ENCODE measurements at places on chromosomes 5 and 9.

GRCh38 chr9:90921104-90921503 is 119.5 kb downstream of the SYK start:
- DNase-seq: no peak

DNA sequence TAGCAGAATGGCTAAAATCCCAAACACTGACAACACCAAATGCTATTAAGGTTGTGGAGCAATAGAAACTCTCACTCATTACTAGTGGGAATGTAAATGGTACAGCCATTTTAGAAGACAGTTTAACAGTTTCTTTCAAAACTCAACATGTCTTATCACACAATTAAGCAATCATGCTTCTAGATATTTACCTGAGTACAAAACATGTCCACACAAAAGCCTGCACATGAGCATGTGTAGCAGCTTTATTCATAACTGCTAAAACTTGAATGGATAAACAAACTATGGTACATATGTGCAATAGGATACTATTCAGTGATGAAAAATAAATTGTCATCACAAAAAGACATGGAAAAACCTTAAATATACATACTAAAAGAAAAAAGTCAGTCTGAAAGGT is 31.5 kb downstream of the SLC25A46 start:
- no peak for DNase-seq

GRCh38 chr9:4691795-4692194 is 12.4 kb downstream of the CDC37L1 start:
- no peak for DNase-seq

- no peak for DNase-seq
Observed at GRCh38 chr5:158943569-158943968, 156.1 kb downstream of the EBF1 start.

- no peak for DNase-seq
Observed at GRCh38 chr5:115388240-115388639, 91.8 kb upstream of the CCDC112 start.

- DNase-seq: no peak
Observed at GRCh38 chr9:16964228-16964627, 93.8 kb upstream of the BNC2 start.

DNA sequence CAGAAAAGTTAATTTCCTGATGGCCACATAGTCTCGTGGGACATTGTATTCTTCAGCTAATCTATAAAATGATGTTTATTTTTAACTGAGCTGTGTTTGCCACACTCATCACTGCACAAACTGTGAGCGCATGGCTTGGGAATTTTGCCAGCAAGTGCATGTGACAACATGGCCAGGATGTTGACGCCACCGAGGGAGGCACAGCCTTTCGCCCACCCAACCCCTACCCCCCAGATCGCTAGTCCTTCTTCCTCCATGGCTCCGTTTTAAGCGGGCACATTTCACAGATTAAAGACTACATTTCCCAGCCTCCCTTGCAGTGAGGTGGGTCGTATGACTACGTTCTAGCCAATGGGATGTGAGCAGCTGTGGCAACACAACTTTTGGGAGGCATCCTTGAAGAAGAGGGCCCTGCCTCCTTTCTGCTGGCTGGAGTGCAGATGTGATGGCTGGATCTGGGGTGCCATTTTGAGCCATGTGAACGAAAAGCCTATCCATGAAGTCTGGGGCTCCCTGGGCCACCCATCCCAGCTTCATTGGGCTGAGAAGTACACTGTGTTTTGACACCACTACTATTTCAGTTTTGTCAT is 7.9 kb downstream of the NRARP start:
- DNase-seq: peak; percentile 29

DNA sequence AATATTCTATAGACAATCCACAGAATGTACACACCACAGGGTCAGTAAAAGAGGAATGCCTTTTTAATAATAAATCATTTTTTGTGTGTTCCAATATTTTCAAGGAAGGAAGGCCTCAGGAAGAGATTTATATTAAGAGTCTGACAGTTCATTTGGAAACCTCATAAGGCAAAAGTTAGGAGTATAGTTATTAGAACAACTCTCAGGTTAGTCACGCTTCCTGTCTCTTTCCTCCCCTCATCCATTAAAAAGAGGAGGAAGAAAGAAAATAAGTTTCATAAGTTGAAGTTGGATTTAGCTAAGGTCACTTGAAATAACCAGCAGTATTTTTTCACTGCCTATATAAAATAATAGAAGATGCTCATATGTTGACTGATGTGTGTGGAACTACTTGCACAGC is 863.2 kb downstream of the PTPRD start:
- DNase-seq: no peak

DNA sequence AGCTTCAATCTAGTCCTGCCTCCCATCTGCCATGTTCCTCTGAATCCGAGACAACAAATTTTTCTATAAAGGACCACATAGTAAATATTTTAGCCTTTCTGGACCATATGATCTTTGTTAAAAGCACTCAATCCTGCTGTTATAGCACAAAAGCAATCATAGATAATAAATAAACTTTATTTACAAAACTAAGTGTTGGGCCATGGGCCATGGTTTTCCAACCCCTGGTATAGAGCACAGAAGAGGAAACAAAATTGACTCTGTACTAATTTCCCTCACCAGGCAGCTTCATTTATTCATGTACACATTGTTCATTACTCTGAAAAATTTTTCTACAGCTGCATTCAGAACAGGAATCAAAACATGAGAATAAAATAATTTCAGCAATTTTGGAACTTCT is 288.9 kb downstream of the AGTPBP1 start:
- DNase-seq: no peak

DNA sequence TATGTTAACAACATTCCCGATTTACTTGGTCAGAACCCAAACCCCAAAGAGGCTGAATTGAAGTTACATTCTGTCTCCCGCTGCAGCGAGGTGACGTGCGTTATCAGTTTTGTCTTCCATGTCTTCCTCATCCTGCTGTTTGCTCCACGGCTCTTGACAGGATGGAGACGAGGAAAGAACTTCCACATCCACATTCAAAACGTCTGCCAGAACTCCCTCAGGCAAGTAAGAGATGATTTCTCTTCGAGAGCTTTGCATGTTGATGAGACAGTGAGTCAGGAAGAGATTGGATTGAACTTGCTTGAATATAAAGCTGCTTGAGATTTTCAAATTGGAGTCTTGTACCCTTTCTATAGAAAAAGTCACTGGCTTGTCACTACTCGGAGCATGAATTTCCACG is 242.6 kb downstream of the AUH start:
- no peak for DNase-seq

DNA sequence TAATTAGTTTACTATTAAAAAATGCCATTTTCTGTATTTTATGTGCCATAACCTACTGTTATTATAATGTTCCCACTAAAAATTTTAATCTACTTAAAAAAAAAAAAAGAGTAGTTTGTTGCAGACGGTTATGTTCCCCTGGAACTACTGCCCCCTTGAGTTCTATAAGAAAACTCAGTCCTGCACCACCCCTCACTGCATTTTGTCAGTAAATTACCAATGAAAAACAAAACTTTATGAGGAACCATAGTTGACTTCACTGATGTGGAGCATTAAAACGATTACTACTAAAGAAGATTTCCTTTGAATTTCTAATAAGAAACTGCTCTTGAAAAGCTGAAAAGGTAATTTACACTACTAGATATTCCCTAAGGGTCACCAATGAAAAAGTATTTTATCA is 288.7 kb downstream of the FBXL17 start:
- DNase-seq: no peak

DNA sequence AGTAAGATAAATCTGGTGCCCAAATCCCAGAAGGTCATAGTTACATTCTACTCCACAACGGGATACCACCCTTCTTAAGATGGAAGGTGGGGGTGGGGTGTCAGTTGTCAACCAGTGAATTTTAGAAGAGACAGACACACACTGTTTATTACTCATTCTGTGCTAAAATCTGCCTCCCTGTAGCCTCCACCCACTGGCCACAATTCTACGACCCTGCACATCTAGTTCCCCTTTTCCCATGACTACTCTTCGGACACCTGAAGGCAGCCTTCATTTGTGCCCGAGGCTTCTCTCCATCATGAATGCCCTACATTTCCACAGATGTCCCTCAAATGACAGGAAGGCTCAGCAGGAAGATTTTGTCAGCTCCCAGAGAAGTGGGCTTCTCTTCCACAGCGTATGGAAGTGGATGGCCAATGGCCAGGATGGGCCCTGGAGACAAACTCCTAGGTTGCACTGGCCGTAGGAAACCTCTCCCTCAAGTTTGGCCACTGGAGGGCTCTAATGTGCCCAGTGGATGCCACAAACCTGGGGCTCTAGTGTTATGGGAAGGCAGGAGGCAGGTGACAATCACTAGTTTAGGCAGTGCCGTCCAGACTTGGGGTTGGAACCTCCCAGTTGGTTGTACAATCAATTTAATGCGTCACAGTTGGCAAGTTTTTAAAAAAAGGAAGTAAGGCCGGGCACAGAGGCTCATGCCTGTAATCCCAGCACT is 46.6 kb downstream of the PTPN3 start:
- no peak for DNase-seq

DNA sequence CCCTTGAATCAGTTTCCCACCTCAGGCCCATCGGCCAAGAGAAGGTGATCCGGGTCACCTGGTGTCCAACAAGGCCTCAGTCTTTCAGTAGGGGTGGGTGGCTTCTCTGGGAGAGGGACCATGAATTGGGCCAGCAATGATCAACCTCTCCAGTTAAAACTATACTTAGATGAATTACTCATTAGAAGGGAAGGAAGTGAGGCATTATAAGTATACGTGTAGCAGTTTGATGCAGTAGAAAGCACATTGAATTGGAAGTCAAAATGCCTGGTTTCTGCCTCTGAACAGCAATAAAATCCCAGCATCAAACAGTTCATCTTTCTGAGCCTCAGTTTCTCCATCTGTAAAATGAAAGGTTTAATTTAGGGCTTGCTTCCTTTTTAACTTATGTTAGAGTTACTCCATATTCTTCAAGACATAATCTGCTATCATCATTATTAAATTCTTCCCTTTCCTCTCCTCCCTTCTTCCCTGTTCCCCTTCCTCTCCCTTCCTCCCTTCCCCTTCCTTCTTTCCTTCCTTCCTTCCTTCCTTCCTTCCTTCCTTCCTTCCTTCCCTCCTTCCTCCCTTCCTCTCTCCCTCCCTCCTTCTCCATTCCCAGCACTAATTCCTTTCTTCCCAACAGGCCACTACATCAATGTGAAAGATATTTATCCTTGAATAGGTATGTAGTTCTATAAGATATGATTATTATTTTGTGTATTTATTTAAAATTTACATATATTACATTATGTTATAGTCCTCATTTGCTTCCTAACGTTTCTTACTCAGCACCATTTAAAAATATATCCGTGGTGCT is 18.6 kb upstream of the TMEM174 start:
- DNase-seq: no peak

DNA sequence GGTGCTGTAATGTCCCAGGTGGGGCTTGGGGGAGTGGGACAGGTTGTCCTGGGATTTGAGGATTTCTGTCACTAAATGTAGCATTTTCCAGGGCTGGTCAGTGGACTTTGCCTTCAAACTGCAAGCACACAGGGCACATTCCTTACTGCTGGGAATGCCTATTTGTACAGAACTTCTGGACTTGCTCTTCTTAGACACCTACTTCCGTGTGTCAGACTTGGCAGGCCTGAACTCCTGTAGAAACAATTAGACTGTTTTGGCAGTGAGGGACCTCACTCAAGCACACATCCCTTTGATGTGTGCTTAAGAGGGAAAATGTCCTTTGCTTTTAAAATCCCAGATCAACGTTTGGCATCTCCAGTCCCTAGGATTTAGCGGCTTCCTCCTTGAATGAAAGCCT is 192.2 kb downstream of the PAPPA start:
- no peak for DNase-seq

GRCh38 chr5:177484902-177485549 is 11.6 kb upstream of the DBN1 start:
- no peak for DNase-seq

DNA sequence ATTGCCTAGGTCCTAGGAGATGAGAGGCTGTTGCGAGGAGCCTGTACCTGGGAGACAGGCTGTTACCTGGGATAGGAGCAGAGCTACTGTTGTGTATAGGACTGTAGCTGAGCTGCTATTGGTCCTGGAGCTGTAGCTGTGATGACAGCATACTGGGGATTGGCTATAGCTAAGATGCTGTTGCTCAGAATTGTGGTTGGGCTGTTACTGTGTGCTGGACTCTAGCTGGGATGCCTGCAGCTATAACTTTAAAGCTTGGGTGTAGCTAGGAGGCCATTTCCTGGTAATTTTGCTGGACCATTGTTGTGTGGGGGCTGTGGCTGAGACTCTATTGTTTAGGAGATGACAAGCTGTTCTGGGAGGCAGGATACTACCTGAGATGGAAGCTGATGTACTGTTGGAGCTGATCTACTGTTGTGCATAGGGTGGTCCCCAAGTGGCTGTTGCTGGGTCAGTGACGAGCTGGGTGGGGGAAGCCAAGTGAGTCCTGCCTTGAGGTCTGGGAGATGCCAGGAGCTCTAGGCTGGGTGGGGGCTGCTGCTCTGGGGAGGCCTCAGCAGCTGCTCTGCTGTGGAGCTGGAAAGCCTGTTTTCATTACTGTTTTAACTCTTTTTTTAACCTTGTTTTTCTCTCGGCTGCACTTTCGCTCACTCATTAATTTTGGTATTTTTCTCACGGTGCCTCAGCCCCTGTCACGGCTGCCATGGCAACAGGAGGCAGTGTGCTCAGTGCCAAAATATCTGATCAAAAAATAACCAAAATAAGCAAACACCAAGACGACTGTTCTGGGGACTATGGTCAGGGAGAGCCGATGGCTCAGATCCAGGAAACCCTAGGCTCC is 3.0 kb upstream of the PCDH1 start:
- peak; percentile 61 for DNase-seq

DNA sequence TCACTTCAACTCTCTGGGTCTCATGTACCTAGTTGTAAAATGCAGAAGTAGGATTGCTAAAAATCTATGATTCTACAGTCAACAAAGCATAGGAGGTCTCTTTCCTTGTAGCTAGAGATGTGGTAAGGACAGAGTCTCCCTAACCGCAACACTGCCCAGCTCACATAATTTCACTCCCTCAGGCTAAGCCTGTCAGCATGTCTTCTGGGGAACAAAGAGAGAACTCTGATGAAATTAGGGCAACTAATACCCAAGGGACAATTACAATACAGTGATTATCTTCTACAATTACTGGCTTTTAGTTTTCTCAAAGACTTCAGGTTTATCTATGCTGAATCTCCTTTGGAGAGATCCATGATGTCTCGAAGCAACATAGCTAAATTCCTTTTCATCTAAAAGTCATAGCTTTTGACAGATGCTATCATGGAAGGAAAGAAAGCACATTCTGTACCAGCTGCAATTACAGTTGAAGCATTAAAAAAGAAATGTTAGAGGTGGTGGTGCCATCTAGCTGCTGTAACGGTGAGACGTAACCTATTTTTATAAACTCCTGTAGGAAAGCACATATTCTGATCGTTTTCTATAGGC is 141.1 kb upstream of the TARS1 start:
- peak; percentile 45 for DNase-seq
